Activated T-helper 1 cell treated with anti-CD3 and anti-CD28 coated beads, Interleukin-2, amount 50 U/mL, for 16 hours (primary cell): ENCODE measurements at places on chromosomes 2 and 18.

GRCh38 chr18:69574401-69574800, 173.7 kb downstream of the DOK6 start:
- no peak for DNase-seq

DNA sequence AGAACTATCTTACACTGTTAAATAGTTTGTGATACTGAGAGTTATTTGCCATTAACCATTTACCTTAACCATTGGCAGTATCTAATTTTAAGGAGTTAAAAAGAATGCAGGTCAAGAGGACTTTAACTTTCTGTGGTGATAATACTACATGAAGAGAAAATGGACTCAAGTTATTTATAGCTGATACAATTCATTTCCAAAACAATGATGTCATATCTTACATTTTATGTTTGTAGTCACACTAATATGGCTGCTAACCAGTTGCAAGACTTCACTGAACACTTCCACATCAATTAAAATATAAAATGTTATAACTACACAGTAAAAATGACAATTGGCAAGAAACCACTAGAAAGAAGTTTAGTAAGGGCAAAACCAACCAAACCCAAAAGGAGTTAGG, 77.7 kb downstream of the CDH2 start:
- DNase-seq = no peak

GRCh38 chr2:101109451-101110118, 41.6 kb downstream of the TBC1D8 start:
- no peak for DNase-seq

DNA sequence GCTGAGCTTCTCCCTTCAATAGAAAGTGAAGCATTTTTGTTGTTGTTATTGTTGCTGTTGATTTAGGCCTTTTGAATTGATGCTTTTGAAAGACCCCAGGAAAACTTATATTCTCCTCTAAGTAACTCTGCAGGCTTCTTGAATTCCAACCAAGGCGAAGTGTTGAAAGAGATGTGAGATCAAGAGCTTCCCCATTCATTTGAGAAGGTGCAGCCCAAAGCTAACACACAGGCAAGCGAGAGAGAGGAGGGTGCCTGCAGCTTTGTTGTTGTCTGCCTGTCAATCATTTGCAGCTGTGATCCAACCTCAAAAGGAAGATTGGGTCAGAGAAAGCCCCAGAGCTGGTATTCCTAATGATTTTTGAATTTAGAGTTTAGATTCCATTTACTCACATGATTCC, 963.6 kb upstream of the CNTNAP5 start:
- DNase-seq = no peak

DNA sequence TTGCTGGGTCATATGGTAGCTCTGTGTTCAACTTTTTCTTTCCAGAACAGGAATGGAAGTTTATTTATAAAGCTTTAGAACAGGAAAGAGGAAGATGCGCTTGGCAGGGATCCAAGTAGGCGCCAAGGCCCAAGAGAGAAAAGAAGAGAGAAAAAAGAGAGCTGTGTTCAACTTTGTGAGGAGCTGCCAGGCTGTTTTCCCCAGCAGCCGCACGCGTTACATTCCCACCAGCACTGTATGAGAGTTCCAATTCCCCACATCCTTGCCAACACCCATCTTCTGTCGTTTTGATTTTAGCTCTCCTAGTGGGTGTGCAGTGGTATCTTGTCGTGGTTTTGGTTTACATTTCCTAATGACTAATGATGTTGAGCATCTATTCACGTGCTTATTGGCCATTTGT, 51.4 kb downstream of the KCNF1 start:
- DNase-seq = no peak

- DNase-seq = no peak
Measured at GRCh38 chr2:1494257-1494656, 81.0 kb downstream of the TPO start.

DNA sequence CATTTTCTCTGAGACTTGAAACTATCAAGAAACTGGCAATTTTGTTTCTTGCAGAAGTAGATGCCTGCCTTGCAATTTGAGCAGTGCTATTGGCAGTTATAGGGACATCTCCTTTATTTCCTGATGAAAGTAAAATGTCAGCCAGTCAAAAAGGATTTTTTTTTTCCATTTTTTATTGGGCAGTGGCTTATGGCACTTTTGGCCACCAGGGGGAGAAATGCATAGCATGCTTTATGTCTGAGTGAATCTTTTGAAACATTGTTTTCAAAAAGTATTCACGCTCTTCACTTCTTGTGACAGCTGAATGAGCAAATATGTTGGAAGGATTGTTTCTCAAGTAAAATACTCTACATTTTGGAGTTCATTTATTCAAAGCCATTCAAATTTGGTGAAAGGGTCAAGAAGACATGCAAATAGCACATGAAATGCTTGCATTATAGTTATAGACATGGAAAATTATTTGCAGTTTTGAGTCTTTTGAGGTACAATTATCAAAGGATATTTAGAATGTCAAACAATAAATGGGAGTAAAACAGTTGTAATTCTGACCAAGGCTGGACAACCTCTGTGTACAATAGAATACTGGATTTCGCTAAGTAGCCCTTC, 491.0 kb downstream of the CDH2 start:
- no peak for DNase-seq

DNA sequence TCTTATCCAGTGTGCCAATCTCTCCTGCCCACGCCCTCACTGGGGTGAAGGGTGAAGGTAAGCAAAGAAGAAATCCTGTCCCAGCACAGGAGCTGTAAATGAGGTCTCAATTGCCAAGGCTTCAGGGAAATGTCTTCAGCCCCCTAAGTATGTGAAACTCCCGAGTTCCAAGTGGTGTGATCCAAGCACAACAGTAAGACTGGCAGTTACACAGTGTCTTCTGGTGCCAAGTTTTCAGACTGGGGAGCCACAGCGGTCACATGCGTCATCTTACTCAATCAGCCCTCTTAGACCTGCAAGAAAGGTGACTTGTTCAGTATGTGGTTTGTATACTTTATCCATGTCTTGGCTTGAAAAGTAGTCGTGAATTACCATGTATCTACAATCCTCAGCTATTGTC, 55.0 kb upstream of the SPRED2 start:
- no peak for DNase-seq
